ENCODE measurements at places on chromosomes 7 and 10.

DNA sequence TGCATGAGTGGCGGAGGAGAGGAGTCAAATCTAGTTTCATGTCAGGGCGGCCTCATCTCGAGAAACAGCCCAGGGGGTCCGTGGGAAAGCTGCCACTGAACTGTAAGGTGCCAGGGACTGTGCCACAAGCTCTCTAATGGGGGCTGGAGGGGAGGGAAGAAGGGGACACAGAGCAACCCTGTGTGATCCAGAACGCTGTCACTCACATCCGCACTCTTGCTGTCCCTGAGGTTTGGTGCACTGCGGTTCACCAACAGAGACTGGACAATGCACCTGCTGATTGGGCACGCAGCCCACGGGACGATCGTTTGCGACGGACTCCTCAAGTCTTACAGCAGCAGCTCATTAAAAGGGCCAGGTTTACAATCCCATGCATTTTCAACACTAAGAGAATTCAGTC, 47.7 kb downstream of the AMZ1 start:
- DNase-seq = no peak

GRCh38 chr10:3785851-3786271, 852 bp upstream of the KLF6 start:
- DNase-seq = no peak

DNA sequence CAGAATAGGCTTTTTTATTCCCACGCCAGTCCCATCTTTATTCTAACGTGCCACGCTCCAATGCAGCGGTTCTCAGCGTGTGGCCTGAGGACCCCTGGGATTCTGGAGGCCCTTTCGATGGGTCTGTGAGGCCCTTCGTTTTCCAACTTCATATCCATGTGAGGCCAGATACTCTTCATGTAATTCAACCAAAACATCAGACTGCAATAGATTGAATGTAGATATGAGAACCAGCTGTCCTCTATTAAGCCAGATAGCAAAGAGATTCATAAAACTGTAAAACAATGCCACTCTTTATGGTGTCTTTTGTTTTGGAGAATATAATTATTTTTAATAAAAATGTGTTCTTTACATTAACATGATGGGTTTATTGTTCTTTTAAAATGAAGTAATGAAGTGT, 53.2 kb upstream of the KMT2C start:
- no peak for DNase-seq

- no peak for DNase-seq
Measured at GRCh38 chr7:2299131-2299829, 15.0 kb downstream of the SNX8 start.

GRCh38 chr10:25177754-25178135, 2.9 kb downstream of the GPR158 start:
- DNase-seq = no peak

All from stimulated activated CD8-positive, alpha-beta memory T cell treated with anti-CD3 and anti-CD28 coated beads, Interleukin-7, amount 100 ng/mL, for 24 hours (primary cell).